ENCODE measurements at places on chromosomes 12 and 14.

DNA sequence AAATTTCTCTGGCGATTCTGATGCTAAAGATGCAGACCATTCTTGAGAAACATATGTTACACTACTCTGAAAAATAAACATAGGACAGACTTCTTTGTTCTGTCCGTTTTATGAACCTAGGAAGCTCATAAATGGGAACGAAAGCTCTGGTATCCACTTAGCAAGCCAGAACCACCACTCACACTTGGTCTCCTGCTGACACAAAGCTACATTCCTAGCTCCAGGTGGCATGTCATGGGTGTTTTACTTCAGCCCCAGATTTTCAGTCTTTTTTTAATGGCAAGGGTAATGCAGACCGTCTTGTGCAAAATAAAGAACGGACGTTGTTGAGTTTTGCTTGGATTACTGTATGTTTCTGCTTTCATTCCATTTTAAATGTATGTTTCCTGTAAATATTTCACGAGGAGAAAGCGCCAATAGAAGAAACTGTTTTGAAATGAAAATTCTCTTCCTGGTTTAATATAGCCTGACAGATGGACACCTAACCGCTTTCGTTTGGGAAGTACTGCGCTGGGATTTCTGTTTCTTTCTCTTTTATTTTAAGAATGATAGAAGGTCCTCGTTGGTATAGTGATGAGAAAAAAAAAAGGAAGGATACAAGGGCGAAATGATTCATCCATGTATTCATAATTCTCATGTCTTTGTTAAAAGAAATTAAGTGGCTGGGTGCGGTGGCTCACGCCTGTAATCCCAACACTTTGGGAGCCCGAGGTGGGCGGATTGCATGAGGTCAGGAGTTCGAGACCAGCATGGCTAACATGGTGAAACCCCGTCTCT, 871 bp upstream of the COQ5 start:
- no peak for DNase-seq

- DNase-seq = no peak
Observed at GRCh38 chr12:53258541-53259539, 9.3 kb upstream of the ESPL1 start.

GRCh38 chr12:47102845-47103651, 23.3 kb upstream of the AMIGO2 start:
- DNase-seq = no peak

DNA sequence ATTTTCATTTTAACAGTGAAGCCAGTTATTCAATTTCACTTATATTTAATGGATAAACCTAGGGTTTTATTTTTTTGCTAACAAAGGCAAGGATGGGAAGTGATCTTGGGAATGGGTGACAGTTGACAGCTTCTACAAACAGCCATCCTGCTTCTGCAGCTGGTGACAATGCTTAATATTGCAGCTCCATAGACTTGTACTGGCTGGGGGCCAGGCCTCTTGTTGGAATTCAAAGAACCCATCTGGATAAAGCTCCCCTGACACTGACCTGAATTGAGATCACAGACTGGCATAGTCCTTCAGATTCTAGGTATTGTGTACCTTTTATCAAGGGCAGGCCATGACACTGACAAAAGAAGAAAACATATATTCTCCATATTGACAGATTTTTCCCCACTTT, 664.6 kb upstream of the FOXG1 start:
- DNase-seq = no peak

DNA sequence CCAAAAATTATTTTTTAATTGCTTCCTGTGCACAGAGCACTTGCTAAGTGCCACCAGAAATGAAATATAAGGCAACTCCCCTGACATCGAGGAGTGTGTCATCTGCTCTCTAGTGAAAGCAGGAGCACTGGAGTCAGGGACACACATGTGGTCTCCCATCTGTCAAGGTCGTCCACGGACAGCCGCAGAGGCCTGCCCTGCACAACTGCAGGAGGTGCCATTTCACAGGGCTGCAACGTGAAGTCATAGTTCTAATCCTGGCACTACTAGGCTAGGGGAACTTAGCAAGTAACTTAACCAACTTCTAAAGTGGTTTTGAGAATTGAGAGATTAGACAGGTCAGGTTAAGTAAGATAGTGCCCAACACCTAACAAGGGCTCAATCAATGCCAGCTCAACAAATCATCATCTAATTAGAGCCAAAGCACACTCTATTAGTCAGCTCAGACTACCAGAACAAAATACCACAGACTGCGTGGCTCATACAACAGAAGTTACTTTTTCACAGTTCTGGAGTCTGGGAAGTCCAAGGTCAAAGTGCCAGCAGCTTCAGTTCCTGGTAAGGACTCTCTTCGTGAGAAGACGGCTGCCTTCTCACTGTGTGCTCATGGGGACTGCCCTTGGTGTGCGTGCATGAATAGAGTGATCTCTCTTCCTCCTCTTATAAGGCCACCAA, 30.7 kb downstream of the FOXN3 start:
- no peak for DNase-seq

DNA sequence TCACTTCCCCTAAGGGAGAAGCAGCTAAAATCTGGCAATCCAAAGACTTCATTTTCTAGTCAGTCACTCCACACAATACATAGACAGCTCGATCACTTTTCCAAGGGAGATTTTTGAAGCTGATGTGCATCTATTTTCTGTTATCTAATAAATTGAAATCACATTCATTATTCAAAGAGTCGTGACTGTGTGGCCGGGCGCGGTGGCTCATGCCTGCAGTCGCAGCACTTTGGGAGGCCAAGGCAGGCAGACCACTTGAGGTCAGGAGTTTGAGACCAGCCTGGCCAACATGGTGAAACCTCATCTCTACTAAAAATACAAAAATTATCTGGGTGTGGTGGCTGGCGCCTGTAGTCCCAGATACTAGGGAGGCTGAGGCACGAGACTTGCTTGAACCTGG, 27.1 kb upstream of the PTGR2 start:
- DNase-seq = no peak
